CD4-positive, alpha-beta T cell treated with Interferon alpha-2 for 1 hour (primary cell): ENCODE measurements at places on chromosomes 5 and 9.

DNA sequence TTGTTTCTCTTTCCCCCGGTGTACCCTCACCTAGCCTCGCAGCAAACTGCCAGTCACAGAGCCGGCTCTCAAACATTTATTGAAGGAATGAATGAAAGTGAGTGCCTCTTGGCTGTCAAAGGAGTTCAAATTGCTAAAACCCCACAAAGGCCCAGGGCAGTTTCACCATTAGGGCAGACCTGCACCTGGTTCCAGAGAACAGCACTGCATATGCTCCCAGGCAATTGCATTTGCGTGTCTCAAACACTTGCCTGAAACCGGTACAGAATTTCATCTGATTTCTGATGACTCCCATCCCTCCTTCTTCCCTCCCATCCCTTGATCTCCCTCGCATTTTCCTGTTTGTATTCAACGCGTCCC lies 165.6 kb upstream of the ZNF462 start:
- no peak for DNase-seq

DNA sequence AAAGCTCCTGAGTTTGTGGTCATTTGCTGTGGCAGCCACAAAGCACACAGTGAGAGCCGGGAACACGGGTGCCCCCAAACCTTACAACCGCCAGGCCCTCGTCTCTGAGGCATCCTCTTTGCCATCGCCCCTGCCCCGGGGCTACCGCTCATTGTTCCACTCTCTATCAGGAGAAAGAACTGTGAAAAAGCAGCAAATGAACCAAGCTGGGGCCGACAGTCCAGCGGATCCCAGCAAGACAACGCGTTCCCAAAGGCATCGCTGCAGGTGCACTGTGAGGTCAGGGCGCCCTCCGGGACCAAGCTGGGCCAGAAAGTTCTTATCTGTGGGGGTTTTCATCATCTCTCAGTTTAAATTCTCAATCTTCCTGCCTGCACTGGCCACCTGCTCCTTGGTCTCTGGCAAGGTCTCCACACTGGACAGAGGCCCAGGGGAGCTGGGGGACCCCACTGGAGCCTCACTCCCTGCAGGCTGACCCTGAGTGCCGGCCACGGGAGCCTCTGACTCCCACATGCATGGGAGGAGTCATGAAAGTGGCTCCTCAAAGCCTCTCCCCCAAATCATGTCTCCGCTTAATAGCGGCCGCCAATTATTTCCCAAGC lies 32.1 kb downstream of the VAV2 start:
- DNase-seq = no peak

DNA sequence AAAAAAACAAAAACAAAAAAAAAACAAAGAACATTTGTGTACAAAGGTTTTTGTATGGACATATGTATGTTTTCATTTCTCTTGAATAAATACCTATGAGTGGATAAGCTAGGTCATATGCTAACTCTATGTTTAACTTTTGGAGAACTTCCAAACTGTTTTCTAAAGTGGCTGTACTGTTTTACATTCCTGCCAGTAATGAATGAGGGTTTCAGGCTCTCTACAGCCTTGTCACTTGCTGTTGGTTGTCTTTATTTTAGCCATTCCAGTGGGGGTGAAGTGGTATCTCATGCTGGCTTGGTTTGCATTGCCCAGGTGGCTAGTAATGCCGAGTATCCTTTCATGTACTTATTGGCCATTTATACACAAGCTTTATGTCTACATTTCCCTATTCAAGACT lies 9.1 kb upstream of the TRIO start:
- DNase-seq = no peak

GRCh38 chr5:120567066-120567465 lies 103.0 kb downstream of the PRR16 start:
- DNase-seq = no peak

DNA sequence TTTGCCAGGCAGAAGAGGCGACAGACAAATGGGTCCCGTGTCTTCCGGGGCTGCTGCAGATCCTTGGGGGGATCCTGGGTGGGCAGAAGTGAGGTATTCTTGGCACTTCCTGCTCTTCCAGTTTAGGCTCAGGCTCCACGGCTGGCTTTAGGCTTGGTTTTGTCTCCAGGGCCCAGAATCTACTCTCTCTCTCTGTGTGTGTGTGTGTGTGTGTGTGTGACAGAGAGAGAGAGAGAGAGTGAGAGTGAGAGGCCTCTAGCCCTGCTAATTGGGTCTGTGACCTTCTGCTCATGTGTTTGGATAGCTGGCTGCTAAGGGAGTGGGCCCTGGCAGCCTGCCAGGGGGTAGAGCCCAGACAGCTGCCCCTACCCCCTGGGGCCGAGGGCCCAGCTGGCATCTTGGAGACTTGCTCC lies 39.3 kb downstream of the CRB2 start:
- DNase-seq = no peak

DNA sequence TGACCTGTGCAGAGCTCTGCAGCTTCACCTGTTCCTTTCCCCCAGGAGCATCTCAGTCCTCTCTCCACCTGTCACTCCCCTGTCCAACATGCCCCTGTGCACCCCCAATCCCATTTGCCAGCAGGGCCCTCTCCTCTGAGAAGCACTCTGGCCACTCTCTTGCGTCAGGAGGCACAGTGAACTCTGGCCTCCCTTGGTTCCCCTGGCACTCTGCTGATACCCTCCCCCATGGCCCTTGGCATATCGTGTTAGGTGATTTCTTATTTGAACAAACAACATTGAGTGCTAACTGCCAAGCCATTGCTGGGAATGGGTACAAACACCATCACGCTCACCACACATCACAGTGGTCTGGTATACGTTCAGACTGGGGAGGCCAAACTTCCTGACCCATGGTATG lies 20.9 kb upstream of the TNIP1 start:
- DNase-seq = no peak

DNA sequence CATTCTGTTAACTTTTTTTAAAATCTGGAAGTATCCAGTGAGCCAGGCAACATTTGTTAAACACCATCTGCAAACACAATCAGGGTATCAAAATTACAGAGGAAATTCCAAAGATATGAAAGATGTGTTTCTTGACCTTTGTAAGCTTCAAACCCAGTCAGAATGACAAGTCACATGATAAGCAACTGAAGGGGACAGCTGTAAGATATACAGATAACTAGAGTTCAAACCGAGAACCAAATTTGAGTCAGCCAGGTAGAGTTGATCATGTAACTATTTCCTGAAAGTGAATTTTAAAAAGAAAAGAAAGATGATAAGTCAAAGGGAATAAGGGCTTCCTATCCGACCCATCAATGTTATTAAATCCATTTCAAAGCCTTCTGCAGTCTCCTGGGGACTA lies 196.2 kb downstream of the DEPDC1B start:
- no peak for DNase-seq

DNA sequence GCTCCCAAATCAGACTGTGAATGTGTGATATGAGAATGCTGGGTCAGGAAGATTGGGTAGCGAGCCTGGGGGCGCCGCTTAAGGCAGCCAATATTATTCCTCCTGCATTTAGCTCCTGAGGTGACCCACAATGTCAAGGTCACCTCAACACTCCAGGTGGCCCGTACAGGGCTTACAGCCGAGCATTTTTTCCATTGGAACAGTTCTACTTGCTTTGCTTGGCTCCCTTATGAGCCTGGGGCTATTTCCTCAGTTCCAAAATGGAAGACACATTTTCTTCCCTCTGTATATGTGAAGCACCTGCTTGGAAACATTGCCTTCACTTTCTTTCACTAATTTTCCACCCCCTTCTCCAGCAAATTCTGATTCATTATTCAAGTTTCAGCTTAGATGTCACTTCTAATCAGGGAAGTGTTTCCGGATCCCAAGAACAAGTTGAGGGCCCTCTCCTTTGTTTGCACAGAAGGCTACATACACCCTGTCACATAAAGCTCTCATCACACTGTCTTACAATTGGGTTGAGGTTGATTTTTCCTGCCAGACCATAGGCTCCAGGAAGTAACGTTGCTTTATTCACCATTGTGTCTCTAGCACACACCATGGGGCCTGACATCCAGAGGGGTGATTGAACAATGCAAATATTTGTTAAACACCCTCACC lies 330.2 kb downstream of the PIK3R1 start:
- no peak for DNase-seq

- DNase-seq = no peak
These were observed 59.1 kb downstream of the HMHB1 start for GRCh38 chr5:143870871-143871632.

GRCh38 chr9:122229485-122229837 lies 704 bp upstream of the LHX6 start:
- no peak for DNase-seq

- DNase-seq = no peak
These were observed 401.0 kb upstream of the ADAMTSL1 start for GRCh38 chr9:18073002-18073401.

- no peak for DNase-seq
These were observed 41.3 kb upstream of the MEF2C start for GRCh38 chr5:88924330-88924657.

DNA sequence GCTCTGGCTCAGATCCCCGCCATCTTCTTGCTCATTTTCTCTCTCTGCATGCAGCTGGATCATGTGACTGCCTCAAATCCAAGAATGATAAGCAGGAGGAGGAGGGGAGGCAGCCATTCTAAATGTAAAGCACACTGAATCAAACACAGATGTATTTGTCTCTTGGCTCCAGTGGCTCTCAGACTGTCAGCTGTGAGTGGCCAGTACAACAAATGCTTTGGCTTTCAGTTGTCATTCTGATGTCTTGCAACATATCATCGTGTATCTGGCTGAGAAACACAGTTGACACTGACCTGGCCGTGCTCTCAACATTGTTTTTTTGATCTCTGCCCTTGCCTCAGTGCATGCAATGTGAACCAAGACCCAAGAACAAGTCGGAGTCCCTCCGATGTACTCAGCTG lies 233.1 kb downstream of the ADAMTSL1 start:
- DNase-seq = no peak

DNA sequence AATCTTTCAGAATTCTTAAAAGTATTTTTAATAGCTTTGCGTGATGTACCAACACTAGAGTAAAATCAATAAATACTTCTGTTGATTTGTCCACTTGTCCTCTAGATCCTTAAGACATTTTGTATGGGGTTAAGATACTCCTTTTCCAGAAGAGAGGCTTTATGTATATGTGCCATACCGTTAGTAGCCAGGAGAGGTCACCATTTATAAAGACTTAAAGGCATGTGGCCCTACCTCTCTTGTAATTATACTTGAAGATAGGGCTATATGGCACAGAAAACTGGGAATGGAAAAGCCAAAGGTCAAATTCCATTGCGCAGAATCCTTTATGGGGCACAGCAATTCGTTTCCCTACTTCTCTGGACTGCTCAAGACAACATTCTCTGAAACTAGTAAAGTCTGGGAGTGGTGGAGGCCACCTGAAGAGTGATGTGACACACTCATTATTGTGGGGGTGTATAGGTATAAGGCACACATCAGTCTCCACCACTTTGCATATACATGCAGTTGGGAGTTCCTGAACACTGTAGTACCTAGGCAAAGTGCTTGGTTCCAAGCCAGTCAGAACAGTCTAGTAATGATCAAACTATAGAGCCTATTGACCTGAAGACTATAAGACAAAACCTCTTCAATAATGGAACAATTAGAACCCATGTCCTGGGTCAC lies 140.1 kb upstream of the FBXL17 start:
- DNase-seq = no peak

DNA sequence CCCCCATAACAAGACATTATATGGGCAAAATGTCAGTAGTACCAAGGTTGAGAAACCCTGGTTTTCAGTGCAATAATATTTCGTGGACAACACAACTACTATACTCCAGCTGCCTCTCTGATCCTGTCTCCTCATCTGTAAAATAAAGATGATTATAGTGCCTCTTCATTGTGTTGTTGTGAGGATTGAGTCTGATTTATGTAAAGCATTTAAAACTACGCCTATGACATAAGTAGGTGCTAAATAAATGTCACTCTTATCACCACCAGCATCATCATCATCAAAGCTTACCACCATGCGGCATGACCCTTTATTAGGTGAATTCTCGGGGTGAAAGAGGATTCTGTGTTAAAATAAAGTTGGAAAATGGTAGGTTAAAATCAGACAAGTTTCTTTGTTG lies 67.8 kb upstream of the IFNE start:
- no peak for DNase-seq

DNA sequence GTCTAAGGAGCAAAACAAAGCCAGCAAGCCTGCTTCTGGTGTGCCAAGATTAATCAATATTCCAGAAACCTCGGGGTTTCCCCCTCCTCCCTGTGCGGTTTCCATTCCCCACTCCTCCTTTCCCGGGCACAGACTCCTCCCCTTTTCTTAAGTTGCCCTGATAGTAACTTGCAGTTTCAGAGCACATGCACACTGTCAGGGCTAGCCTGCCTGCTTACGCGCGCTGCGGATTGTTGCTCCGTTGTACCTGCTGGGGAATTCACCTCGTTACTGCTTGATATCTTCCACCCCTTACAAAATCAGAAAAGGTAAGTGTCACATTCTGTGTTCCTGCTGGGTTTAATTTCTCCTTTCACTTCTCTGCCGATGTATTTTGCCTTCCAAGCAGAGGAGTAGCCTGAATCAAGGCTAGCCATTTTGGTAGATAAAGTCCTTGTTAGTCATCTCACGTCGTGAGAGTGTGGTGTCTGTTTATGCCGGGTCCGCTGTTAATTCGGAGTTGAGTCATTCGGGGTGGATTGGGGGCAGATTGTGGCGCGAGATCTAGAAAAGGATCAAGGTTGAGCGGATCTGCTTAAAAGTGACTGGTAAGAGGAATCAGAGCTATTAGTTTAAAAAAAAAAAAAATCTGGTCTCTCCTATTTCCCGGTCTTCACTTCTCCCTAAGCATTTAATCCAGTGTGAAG lies at the start of gene SLC1A3:
Gene SLC1A3, plus strand, starts transcription at position 179 of the 686 bp plus-strand sequence. CDS start 1,818 bp downstream, outside the sequence.
- DNase-seq = peak; percentile 4

- DNase-seq = no peak
These were observed 55.9 kb upstream of the NEURL1B start for GRCh38 chr5:172585114-172585513.
